ENCODE measurements at places on chromosomes 12 and 14. TPM values are rescaled to one million over a fixed set of nuclear protein-coding genes. Genes with fewer than 3 reads are reported as not detected.

Gene PRIMA1
- not detected for total RNA-seq

Gene FBRSL1
- 75.8 TPM for total RNA-seq

Gene COCH
- not detected for total RNA-seq

Gene SLC41A2
- total RNA-seq: 1.2 TPM

Gene LRR1
- total RNA-seq: 3.2 TPM

Gene TMEM260
- 8.7 TPM for total RNA-seq

Gene CLSTN3
- total RNA-seq: 33.9 TPM

Gene PLA2G1B
- total RNA-seq: not detected

Gene MAP3K9
- total RNA-seq: 6.3 TPM

Gene LRTM2
- not detected for total RNA-seq

Gene A2ML1
- not detected for total RNA-seq

Gene AICDA
- not detected for total RNA-seq

Gene TAS2R7
- not detected for total RNA-seq

Gene NTN4
- 0.71 TPM for total RNA-seq

Gene SERPINA1
- 4.7 TPM for total RNA-seq

All from CD4-positive, alpha-beta T cell (primary cell).